Left cardiac atrium (tissue), 4 donors: ENCODE measurements at places on chromosomes 6 and 20.

- DNase-seq: no peak
Measured at GRCh38 chr6:80205404-80205803, 98.9 kb downstream of the BCKDHB start.

DNA sequence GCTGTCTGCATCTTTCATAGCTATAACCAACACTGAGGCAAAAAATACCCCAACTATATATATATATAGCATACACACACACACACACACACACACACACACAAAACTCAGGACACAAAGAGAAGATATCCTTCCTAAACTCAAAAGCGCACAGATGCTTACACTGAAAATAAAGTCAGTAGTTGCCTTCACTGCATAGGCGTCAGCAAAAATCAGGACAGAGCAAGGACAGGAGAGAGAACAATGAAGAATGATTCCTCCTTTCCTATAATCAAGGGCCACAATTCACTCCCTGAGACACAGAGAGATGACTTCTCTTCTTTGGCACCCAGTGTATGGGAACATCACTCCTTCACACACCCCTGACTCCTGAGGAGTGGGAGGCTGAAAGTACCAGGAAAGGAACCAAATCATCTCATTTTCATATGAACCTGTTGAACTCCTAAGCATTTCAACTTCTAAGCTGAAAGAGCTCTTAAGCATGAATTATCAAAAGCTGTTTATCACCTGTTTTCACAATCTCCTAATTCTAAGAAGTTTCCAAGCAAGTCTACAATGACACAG, 141.4 kb downstream of the HIVEP2 start:
- DNase-seq: no peak

DNA sequence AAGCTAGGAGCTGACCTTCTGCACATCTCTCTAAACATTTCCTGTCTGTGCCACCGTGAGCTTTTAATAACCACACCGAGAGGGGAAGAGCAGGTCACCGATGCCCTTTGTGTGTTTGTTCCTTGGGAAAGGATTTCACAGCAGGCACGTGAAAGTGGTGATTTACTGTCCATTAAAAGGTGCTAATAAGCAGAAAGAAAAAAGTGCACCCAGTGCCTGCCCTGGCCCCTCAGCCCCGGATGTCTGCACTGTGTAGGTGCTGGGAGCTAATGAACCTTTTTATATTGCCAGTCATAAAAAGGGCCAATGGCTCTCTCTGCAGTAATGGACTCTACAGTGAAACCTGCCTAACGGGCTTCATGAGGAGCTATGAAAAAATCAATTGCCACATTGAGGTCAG, 312.6 kb downstream of the C6orf118 start:
- no peak for DNase-seq

- DNase-seq: no peak
Measured at GRCh38 chr20:22744341-22745193, 160.2 kb upstream of the FOXA2 start.

GRCh38 chr6:165843121-165843520, 180.1 kb upstream of the PDE10A start:
- no peak for DNase-seq

DNA sequence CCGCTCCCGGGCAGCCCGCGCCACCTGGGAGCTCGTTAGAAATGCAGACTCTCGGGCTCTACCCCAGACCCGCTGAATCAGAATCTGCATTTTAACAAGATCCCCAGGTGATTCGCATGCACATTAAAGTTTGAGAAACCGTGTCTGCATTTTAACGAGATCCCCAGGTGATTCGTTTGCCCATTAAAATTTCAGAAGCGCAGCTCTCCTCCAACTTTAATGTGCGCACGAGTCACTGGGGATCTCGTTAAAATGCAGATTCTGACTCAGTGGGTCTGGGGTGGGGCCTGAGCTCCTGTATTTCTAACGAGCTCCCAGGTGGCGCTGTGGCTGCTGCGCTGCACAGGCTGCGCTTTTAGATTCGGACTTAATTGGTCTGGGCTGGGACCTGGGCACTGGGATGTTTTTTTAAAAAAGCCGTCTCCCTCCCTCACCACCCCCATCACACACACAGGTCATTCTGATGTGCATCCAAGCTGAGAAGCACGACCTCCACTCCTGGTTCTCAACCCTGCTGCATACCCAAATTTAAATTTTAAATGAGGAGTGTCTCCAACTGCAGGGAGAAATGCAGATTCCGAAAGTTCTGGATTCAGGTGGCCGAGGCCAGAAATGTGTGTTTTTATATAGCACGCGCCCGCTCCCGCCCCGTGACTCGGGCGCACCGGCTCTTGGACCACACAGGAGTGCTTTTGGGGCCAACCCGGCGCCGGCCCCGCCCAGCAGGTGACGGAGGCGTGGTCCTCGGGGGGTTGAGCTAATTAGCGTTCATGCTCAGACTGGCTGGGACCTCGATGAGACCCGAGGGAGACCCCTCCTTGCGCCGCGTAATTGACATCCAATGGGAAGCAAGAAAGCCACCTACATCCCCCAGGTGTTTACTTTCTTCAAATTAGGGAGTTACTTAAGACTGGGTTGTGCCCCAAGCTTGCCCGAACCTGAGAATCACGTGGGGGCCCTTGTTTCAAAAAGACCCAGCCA, 85.8 kb downstream of the ZFP64 start:
- DNase-seq: no peak

DNA sequence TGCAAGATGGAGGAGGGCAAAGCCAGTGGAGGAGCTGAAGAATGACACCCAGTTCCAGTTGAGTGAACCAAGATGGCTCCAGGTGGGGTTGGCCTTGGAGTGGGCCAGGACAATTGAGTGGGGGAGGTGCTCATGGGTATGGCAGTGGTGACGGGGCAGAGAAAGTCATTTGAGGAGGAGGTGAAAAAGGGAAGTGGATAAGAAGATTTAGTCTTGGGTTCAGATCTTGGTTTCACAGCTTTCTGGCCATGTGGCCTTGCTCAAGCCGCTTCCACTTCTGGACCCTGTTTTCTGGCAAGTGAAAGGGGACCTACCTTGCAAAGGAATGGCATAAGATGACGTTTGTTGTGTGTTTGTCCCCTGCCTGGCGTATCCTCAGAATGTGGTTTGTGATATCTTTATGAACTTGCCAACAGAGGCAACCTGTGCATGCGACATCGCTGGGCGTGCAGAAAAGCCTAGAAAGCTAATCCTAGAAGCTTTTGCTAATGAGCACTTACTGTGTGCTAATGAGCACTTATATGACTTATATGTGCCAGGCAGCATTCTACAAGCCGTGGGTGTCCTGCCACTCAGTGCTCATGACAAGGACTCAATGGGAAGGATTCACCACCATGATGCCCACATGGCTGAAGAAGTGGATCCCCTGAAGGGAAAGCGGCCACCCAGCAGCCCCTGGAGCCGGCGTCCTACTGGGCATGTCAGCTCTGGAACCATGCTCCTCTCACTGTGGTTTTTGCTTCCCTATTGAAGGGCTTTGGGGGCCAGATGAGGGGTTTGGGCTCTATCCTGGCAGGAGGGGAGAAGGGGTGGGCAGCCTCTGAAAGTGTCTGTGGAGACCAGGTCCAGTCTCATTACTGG, 23.6 kb upstream of the STX16 start:
- DNase-seq: no peak

GRCh38 chr6:157763904-157764177, 59.2 kb upstream of the SNX9 start:
- DNase-seq: no peak

DNA sequence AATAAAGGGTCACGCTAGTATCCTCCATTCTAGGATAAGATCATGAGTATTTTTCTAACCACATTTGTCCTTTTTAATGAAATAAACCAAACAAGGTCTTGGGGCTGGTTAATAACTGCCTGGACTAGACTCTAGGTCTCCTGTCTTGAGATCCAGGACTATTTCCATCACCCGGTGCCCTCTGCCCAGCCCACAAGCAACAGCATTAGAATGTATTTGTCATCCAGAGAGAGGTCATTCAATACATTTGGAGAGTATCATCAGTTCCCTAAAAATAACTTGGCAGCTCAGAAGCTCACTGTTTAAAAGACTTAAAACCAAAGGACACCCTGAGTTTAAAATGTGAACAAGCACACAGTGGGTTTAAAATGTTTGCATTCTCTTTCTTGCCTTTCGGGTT, 4.4 kb upstream of the RBM24 start:
- DNase-seq: peak; percentile 34

GRCh38 chr20:57582432-57583288, 21.8 kb downstream of the PCK1 start:
- DNase-seq: peak; percentile 50

- DNase-seq: no peak
Measured at GRCh38 chr6:72272958-72273357, 348.9 kb upstream of the KCNQ5 start.

GRCh38 chr6:24847402-24847801, 48.7 kb upstream of the ARMH2 start:
- no peak for DNase-seq

DNA sequence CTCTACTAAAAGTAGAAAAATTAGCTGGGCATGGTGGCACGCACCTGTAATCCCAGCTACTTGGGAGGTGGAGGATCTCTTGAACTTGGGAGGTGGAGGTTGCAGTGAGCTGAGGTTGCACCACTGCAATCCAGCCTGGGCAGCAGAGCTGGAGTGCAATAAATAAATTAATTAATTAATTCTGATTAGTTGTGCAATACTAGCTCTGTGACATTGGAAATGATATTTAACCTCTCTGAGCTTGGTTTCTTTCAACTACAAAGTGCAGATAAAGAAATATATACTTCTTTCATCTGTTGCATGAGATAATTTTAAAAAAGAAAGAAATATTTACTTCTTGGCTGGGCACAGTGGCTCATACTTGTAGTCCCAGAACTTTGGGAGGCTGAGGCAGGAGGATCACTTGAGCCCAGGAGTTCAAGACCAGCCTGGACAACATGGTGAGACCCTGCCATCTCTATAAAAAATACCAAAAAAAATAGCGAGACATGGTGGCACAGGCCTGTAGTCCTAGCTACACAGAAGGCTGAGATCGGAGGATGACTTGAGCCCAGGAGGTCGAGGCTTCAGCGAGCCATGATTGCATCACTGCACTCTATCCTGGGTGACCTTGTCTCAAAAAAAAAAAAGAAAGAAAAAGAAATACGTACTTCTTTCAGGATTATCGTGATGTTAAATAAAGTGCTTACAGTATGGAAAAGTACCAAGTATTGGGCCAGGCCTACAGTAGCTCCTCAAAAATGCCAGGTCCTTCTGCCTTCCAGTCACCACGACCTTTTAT, 15.6 kb upstream of the TBCC start:
- no peak for DNase-seq

- no peak for DNase-seq
Measured at GRCh38 chr6:109239160-109239559, 143.1 kb downstream of the CD164 start.

- no peak for DNase-seq
Measured at GRCh38 chr20:58614366-58614765, 36.7 kb upstream of the STX16 start.

DNA sequence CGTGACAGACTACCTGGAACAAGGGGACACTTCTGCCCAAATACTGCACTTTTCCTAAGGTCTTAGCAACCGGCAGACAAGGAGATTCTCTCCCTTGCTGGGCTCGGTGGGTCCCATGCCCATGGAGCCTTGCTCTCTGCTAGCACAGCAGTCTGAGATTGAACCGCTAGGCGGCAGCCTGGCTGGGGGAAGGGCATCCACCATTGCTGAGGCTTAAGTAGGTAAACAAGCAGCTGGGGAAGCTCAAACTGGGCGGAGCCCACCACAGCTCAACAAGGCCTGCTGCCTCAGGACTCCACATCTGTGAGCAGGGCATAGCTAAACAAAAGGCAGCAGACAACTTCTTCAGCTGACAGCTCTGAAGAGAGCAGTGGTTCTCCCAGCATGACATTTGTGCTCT, 87.8 kb upstream of the ASCC3 start:
- DNase-seq: no peak

DNA sequence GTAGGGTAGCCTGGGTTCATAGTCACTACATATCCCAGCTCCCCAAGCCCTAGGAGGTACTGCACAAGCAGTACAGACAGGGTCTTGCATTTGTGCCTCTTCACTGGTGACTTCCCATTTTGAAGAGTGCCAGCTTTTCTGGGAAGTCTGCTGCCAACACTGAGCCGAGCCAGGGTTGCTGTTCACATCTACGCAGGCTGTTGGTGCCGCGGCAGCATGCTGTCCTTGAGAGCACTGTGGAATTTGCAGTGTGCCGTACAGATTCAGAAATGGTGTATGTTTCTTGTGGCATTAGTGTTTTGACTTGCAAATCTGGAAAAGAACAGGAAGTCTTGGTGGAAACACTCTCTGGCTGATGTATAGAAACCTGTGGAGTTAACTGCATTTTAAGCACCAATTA, 67.5 kb downstream of the JARID2 start:
- peak; percentile 48 for DNase-seq

GRCh38 chr6:4272996-4273395, 137.6 kb upstream of the ECI2 start:
- DNase-seq: no peak

- DNase-seq: no peak
Measured at GRCh38 chr20:9110365-9110764, 41.5 kb downstream of the PLCB4 start.

DNA sequence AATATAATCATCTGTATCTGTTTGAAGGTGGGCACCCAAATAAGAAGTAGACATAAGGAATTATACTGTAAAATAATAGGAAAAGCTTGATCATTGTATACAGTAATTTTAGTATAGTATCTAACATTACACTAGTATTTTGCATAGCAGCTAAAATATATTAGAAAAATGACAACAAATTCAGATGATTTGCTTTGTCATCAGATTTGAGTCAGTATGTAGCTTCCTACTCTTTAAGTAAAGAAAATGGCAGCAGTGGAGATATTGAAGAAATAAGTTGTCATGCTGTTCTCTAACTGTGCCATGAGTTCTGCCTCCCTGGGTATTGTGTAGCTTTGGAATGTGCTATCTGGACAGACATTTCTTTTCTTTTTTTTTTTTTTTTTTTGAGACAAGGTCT, 74.4 kb downstream of the TIAM2 start:
- no peak for DNase-seq

DNA sequence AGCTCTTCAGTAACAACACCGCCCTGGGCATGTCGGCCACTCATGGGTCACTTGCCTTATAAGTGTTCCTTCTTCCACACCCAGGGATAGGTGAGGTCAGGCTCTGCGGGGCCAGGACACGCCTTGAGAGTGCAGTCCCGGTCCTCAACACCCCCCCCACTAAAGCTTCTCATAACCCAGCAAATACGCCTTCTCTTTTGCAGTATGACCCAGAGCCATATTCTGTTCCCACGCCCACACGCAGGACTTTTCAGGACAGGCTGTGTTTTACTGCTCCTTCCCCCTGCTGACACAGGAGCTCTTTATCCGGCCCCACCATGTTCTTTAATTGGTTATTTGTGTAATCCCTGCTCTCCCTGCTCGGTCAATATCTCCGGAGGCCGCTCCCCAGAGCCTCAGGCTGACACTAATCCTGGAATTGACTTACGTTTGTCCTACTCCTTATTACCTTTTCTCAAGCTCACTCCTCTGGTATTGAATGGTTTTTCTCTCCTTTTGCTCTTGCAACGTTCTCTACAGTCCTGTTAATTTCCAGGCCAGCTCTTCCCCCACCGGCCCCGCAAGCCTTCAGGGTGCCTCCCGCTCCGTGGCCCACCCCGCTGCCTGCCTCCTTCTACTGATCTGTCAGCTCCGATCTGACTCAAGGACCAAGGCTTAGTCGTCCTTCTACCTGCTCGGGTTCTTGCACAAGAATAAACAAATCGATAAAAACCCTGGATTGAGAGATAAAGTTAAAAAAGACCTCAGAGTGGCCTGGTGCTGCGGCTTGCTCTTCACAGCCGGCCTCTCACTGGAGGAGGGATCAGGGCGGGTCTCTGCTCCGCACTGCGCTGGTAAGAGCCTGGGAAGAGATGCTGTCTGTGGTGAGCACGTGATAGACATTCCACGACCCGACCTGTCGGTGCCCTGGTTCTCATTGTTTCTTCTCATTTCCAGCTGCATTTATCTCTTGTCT, 357.5 kb downstream of the ZFAND3 start:
- peak; percentile 30 for DNase-seq
